Posterior cingulate gyrus (tissue), 11 donors: ENCODE measurements at places on chromosomes 3 and 15.

- no peak for DNase-seq
These were observed 81.1 kb upstream of the ARHGEF3 start for GRCh38 chr3:56882896-56883295.

DNA sequence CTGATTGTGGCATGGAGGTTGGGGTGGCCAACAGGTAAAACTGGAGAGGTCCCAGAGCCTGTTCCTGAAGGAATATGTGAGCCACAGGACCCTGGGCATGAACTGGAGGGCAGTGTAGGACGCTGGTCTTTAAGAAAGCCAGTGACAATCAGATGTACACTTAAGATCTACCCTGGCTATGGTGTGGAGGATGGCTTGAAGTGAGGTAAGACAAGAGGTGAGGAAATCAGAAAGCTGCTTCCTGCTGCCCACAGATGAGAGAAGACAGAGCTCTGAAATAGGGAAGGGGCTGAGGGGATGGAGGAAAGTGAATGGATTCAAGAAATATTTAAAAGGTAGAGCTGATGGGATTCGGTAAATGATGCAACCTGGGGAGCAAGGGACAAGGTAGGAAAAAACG lies 22.7 kb upstream of the KLHL6 start:
- DNase-seq, result no peak

DNA sequence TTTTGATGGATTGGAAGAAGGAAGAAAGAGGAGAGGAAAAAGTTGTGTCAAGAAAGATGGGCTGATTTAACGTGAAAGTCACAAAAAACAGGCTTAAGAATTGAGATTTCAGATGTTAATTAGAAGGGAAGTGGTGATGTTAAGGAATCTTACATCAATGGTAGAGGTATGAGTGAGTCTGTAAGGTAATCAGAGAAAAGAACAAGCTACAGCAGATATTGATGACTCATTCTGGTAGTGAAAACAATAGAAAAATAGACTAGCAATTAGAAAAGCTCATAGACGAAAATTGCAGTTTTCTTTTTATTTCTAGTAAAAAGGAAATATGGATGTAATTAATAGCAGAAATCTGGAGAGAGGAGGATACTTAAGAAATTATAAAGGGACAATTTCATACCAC lies 559.6 kb downstream of the MCTP2 start:
- no peak for DNase-seq

- no peak for DNase-seq
These were observed 313.7 kb downstream of the VPS13C start for GRCh38 chr15:61746589-61746988.

GRCh38 chr3:146540236-146540635 lies 4.2 kb downstream of the PLSCR1 start:
- DNase-seq, result no peak

- DNase-seq, result no peak
These were observed 84.7 kb downstream of the AGBL1 start for GRCh38 chr15:86164232-86164898.

DNA sequence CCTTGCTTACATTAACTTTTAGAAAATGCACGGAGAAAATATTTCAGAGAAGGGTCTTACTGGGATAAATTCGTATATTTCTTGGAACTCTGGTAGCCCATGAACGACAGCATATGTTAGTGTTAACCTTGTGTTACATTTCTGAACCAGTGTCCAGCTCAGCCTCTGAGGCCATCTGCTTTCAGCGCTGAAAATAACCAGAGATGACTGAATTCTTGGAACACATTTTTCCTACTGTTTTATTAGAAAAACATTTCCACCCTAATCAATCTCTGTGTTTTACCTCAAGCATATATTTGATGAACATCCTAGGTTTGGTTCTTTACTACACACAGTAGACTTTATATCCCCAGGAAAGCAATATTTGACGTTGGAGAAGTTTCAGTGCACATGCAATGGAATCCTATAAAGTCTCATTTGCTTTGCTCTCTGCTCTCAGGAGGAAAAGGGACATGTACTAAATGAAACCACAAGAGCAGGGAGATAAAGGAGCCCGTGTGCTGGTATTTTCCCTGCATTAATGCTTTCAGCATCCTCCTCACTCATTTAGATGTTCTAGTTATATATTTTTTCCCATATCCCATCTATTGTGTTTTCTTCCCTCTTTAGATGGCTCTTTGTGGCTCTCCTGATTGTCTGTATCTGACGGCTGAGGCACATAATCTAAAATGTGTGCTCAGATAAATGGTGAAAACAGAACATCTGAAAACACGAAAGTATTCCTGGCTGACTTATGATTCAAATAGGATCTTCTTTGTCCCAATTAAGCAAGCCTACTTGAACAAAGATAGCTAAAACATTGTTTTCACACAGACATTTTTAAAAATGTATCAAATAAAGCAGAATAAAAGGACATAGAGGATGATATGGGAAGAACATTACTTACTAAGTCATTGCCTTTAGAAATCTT lies 151.7 kb upstream of the KCNMB2 start:
- no peak for DNase-seq

DNA sequence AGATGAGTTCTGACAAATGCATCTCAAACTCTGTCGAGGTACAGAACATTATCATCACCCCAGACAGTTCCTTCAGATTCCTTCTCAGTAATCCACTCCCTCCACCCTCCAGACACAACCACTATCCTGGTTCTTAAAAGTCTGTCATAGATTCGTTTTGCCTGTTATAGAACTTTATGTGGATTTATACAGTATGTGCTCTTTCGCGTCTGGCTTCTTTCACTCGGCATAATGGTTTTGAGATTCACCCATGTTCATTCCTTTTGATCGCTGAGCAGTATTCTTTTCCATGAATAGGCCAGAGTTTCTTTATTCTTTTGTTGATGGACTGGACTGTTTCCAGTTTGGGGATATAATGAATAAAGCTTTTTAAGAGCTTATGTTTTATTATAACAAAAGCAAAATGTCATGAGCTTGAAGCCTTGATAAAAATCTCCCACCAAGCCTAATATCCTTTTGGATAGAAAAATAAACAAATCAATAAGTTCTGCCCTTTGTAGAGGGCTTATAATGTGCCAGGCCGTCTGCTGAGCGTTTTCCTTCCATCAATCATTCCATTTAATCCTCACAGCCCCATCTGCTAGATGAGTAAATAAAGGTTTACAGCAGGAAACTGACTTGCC lies 21.3 kb upstream of the RFTN1 start:
- no peak for DNase-seq

- DNase-seq, result no peak
These were observed 6.4 kb upstream of the GLCE start for GRCh38 chr15:69154078-69154477.

DNA sequence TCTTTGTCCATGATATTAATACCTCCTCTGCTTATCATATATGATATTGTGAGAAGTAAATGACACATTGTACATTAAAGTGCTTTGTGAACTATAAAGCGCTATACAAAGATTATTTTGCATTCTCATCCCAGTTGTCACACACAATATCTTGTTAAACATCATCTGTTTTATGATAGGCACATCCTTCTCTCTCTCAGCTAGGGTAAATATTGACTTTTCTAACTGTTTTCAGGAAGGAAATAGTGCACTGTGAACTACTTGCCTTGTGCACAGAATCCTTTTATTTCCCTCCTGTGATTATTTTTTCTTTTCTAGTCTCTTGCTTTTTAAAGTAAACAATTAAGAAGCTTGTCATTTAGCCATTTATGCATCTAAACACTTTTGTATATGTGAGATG lies 388.2 kb downstream of the LPP start:
- no peak for DNase-seq

DNA sequence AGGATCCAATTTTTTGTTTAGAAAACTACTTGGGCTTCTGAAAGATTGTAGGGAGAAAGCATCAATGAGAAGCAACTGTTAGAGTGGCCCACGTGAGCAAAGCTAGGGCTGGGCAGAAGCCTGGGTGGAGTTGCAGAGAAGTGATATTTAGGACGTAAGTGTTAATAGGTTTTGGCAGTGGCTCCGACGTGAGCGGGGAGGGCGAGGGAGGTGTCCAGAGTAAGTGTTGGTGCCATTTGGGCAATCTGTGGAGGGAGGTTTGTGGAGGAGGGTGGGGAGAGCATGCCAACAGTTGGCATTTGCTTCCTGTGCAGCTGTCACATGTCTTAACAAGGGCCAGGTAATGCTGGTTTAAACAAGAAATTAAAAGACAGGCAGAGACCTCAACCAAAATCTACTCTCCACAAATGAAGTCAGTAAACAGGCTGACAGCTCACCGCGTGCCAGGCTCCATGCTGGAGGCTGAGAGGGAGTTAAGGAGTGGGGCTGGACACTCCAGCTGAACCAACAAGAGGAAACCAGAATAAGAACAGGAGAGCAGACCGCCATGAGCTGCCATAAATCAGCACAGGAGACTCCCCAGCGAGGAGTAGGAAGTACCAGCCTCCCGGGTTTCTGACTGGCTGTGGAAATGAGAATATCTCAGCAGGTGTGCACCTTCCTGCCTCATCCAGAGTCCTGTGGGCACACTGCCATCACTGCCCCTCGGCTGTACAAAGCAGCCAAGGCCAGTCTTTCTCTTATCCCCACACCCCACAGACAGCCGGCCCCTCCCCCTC lies 232.6 kb downstream of the ABHD5 start:
- peak; percentile 50 for DNase-seq

DNA sequence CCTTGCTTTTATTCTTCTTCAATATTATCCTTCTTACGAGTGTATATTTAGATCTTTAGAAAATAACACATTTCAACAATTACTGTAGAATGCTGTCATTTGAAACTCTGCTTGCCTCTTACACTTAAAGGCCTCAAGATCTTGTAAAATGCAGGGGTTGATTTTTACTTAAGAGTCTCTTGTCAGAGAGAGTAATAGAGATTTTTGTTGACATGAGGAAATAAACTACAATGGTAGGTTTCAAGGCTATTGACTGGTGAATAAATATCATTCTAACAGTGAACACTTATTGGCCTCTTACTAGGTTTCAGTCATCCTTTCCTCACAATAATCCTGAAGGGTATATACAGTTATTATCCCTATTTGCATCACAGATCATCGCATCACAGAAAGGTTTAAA lies 344.6 kb downstream of the GBE1 start:
- no peak for DNase-seq

GRCh38 chr3:122255757-122256439 lies 69.2 kb upstream of the CSTA start:
- DNase-seq, result no peak

DNA sequence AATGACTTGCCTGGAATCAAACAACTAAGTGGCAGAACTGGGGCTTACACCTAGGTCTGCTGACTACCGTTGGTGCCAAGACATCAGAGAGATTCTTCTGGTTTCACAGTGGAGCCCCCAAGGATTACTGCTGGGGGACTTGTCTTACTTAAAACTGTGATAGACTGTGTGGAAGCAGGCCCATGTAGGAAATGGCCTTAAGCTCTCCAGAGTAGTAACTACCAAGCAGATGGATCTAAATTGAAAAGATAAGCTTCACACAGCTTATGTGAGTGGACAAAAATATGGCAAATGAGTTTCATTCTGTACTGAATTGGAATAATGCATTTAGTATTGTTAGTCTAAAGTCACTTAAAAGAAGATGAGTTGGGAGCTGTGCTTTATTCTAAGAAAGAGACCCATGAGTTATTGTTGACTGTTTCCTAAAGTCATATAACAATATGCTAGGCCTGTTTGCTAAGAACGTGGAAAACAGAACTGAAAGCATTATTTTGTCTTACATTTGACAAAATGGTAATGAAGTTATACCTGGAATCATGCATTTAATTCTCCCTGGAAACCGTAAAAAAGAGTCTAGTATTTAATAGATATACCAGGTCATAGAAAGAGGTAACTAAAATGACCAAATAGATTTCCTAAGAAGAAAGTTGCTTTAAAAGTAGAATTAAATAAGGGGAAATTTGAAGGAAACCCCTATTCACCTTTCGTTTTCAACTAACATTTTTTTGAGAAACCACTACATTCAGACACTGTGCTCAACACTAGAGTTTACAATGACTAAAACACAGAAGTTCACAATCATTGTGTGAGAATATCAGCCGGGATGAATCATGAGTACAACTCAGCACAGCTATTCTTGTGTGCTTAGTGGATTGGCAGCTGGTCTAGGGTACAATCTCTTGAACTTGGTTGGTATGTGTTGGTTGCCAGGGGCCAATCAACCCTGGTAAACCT lies 13.0 kb upstream of the MAPK6 start:
- DNase-seq, result no peak

DNA sequence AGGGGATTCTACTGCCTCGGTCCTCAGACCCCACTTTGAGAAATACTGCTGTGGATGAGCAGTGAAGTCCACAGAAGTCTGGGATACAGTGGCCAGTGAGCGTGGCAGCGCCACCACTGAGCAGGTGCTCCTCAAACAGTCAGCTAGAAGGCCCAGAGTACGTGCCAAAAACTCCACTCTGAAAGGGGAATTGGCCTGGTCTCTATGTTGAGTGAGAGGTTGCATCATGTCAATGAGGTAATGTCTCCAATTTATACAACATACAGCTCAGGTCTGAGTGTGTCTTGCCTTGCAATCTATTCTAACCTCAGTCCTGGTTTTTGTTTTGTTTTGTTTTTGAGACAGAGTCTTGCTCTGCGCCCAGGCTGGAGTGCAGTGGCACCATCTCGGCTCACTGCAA lies 53.3 kb upstream of the ETV5 start:
- DNase-seq, result no peak

DNA sequence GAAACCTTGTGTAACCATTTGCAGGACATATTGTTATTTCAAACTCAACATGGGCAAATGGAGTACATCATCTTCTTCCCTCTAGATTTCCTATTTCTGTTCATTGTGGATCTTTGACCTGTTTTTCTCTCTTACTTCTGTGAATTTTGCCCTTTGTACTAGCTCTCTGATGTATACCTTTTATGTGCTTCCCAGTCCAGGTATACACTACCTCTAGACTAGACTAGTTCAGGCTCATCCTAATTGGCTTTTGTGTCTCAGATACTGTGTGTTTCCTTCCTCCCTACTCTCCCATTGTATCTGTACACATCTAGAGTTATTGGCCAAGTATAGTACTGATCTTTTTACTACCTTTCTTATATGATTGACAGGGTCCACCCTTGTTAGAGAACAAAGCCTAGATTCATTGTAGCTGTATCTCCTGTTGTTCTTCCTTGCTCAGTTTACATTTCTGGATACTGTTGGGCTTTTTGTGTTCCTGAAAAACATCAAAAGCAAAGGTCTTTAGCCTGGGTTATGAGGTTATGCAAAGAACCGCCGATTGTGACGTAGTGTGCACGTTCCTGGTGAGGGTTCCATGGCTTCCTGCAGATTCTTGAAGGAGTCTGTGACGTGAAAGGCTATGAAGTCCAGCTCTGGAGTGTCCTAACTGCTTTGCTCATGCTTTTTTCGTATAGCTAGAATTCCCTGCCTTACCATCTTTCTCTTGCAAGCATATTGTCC lies 167.4 kb downstream of the KLHL25 start:
- no peak for DNase-seq

- DNase-seq, result no peak
These were observed 14.4 kb downstream of the NGLY1 start for GRCh38 chr3:25768851-25769250.

DNA sequence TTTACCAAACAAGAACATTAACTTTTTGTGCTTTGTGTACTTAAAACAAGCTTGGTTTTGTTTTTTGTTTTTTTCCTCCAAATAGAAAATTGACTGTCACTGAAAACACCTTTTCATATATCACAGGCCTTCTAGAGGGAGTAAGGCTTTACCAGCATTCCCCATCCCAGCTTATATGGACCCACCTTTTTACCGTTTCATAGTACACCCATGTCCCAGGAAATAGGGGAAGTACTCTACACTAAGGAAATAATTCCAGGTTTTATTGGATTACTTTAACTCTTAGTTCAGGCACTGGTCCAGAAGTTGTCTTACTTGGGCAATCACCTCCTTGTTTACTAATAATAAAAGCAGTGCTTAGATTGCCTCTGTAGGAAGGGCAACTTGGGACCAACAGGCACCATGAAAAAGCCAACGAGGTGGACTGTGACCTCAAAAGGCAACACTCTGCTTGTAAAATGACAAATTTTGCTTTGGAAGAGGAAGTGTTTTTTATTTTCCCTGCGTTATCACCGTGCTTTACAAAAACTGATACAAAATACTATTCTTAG lies 26.2 kb downstream of the HMG20A start:
- DNase-seq, result no peak
